Fibroblast of the aortic adventitia (primary cell): ENCODE measurements at places on chromosomes 4 and X.

DNA sequence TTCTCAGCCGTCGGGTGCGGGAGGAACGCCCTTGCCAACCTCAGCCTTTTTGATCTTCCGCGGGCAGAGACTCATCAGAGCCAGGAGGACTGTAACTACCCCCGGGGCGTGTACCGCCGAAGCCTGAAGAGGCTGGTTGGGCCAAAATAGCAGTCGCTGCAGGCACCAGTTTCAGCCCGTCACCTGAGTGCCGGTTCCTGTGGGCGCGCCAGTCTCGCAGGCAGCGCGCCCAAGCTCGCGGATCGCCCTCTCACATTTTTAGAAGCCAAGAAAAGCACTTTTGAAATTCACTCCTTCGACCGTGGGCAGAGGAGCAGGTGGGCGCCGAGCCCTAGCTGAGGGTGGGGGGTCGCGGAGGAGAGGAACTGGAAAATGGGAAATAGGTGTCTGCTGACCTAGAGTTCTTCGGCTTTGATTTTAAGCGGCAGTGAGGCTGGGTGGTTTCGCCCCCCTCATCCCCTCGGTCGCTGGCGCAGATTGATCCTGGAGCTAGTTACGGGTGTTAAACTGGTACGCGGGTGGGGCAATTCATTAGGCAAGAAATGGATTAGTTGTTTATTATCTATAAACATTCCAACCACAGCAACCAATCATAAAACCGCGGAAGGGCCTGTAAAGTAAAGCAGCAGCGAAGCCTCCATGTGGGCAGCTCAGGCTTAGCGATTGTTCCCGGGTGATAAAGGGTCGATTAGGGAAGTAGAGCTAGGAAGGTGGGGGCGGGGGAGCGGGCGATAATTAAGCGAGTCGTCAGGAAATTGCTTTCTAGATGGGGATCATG lies 69.2 kb downstream of the FBXO8 start:
- no peak for DNase-seq

GRCh38 chrX:109635146-109635545 lies 10.2 kb upstream of the KCNE5 start:
- peak; percentile 16 for DNase-seq

DNA sequence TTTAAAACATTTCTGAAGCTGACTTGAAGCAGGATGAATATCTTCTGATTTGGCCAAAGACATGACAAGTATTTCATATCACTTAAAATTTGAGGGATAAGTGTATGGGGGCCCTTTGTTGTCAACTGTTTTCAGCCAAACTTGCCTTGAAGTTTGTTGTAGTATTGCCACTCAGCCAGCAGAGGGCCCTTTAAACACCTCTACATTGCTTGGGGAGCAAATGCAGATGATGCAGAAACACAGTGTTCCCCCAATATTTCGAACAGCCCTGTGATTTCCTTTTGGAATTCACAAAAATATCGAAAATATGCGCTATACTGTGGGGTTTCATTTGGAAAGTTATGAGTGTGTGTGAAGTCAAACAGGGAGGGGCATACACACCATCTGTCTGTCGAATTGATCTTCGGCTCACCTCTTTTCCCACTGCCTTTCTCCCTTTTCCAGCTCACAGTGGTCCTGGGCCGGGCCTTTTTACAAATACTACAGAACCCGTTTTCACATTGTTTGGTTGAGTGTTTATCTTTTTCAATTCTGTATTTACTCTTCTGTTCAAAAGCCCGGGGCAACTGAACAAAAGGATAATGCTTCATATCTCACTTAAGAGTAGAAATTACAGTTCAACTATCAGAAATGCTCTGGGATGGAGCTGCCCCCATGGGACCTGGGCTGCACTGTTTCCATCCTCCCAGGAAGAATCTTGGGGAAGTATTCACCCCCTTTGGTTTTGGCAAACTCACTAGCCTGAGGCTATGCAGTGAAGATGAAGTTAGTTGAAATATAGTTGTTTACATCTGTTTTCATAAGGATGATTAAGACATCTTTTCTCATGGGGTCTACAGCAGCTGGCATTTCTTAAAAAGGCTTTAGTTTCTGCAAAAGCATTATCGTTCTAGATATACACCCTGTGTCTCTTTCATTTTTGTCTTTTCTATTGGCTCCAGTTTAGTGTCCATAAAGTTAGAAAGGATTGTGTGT lies 137.6 kb downstream of the EGF start:
- peak; percentile 64 for DNase-seq

GRCh38 chr4:23921447-23921845 lies 31.6 kb upstream of the PPARGC1A start:
- no peak for DNase-seq

DNA sequence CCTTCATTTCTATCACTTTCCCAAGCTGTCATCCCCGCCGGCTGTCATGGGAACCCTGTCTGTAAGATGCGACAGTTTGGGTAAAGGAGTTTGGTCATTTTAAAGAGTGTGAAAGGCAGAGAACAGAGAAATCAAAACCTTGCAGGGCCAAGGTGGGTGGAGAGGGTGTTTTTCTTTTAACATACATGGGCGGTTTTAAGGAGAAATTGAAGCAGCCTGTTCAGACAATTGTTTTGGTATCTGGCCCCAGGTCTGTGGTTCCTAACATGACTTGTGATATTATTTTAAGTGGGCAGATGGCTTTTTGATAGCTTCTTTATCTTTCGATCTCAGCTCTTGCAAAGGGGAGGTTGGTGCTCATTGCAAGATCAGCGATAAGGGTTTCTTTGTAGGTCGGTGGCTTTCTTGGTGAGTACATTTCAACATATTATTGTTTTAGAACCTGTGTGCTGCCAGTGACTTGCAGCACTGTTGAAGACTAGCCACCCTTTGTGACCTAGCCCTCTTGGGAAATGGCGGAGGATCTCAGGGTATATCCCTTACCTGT lies 3.7 kb downstream of the PPP1R3F start:
- DNase-seq: no peak

- peak; percentile 47 for DNase-seq
Observed at GRCh38 chr4:41384992-41385391, 128.3 kb downstream of the UCHL1 start.

GRCh38 chrX:136204571-136204970 lies 46.6 kb downstream of the MAP7D3 start:
- DNase-seq: peak; percentile 76

DNA sequence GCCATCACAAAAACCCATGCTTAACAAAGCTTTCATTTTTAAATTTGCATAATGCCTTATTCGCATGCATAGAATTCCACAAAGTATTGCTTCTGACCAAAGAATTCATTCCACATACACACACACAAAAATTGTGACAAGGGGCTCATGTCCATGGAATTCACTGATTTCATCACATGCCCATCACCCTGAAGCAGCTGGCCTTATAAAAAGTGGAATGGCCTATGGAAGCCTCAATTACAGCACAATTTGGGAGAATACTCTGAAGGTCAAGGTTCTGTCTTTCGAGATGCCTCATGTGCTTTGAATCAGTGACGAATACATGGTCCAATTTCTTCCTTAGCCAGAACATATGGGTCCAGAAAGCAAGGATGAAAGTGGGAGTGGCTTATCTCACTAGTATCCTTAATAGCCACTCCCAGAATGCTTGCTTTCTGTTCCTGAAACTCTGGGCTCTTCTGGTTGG lies 165.7 kb downstream of the KDR start:
- peak; percentile 67 for DNase-seq

DNA sequence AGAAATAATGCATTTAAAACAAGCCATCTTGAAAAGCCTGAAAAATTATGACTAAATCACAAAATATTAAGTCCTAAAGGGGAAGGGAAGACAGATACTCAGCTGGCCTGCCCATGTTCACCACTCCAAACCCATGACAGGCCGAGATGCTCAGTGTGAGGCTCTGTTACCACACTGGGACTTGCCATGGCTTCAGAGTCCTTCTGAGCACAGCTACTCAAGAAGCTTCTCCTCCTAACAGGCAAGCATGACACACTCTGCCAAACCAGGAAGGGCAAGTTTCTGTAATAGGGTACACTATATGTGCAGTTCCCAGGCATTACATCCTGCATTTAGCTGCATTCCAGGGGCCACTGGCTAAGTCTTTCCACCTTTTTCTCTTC lies 34.0 kb upstream of the CYBB start:
- no peak for DNase-seq

- peak; percentile 60 for DNase-seq
Observed at GRCh38 chrX:148659481-148659880, 159.1 kb downstream of the AFF2 start.
